ENCODE measurements at places on chromosomes 6 and 20.

DNA sequence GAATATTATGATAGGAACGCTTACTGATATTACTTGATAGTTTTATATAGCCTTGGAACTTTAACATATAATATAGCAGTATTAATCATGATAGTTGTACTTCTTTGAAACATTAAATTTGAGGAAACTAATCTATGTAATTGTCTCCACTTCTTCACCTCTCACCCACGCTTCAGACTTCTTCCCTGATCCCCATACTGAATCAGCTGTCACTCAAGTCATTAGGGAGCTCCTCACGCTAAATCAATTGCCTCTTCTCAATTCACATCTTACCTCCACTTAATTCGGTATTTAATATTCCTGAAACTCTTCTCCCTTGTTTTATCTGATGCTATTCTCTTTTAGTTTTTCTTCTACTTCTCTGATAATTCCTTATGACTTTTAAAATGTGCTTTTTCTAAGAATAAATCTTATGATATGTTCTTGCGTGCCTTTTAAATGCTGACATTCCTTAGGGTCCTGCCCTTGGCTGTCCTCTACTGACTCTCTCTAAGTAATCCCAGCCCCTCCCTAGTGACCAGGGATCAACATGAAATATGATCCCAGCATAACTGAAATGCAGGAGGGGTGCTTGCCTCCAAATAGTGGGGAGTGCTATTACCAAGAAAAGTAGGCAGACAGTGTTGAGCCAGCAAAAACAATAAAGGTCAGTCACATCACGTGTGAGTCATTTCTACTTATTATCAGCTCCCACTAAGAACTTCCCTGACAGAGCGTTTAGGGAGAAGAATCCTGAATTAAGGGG lies 9.9 kb downstream of the ANKRD66 start:
- DNase-seq, result no peak

- DNase-seq, result no peak
Measured at GRCh38 chr20:13251106-13251903, 30.2 kb downstream of the ISM1 start.

GRCh38 chr6:38349795-38350194 lies 289.9 kb downstream of the BTBD9 start:
- DNase-seq, result no peak

DNA sequence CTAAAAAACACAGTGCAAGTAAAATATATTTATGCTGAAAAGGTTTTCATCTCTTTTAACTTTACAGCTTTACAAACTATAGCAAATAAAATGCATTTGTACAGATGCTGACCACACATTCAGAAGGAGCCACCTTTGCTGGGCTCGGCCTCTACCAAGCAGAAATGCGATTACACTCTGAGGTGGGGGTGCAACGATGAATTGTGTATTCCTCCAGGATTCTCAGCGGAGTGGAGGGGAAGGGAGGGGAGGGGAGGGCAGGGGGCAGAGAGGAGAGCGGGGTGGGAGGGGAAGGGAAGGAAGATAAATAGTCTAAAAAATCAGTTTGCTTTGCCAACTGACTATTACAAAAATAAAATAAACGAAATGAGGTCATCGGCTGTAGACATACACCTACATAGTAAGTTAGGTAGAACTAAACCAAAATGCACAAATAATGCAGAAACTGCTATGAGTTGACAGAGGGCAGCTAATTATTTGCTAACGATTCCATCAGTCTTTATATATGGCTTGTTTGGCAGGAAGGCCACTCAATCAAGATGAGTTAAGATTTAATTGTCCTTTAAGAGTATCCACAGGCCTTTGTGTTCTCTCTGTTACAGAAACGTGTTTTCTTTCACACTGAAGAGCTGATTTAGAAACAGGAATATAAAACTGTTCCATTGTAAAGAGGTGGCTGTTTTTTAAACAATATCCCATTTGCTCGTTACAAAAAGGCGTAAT lies 90.1 kb downstream of the TAF4 start:
- no peak for DNase-seq

DNA sequence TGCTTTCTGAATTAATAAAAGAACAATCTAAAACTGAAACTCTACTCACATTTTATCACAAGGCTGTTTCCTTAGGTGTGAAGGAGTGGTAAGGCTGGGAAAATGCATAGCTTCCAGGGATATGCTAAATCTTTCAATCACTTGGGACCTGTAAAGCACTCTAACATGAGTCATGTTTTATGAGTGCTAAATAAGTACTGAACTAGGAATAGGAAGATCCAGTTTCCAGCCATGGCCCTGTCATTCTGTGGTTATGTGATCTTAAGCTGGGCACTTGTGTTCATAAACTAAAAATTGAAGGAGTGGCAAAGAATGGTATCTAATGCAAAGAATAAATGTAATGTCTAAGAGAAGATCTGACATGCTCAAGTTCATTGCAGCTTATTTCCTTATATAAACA lies 6.1 kb upstream of the TMEM200A start:
- DNase-seq, result no peak

DNA sequence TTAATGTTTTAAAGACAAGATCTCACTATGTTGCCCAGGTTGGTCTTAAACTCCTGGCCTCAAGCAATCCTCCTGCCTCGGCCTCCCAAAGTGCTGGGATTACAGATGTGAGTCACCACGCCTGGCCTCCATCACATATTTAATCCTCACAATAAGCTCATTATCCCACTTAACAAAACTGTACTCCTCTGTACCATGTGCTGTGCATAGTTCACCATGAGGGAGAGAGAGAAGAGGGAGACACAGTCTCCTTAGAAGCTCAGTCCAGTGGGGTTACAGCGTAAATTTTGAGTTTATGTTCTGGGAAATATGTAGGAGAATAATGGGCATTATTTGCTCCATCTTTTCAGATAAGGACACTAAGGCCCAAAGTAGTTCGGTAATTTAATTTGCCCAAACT lies 7.9 kb upstream of the CPNE5 start:
- DNase-seq, result no peak

DNA sequence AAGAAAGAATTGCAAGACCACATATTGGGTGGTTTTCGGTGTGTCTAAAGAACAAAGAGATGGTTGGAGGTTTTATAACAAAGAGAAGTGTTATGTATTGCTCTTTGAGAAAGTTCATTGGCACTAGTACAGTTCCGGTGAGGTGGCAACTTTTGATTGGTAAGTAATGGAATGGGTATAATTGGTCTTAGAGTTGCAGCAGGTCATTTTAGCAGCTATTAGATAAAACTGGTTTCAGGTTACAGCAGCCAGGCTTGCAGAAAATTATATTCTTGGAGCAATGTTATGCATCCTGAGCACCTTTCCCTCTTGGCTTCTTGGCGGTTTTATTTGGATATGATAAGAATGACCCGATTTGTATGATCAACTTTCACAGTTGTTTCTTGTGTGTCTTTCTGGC lies 12.3 kb upstream of the SSTR4 start:
- no peak for DNase-seq

GRCh38 chr20:46347841-46348803 lies 39.8 kb upstream of the CDH22 start:
- DNase-seq, result no peak

- no peak for DNase-seq
Measured at GRCh38 chr6:45658400-45658799, 280.7 kb upstream of the SUPT3H start.

DNA sequence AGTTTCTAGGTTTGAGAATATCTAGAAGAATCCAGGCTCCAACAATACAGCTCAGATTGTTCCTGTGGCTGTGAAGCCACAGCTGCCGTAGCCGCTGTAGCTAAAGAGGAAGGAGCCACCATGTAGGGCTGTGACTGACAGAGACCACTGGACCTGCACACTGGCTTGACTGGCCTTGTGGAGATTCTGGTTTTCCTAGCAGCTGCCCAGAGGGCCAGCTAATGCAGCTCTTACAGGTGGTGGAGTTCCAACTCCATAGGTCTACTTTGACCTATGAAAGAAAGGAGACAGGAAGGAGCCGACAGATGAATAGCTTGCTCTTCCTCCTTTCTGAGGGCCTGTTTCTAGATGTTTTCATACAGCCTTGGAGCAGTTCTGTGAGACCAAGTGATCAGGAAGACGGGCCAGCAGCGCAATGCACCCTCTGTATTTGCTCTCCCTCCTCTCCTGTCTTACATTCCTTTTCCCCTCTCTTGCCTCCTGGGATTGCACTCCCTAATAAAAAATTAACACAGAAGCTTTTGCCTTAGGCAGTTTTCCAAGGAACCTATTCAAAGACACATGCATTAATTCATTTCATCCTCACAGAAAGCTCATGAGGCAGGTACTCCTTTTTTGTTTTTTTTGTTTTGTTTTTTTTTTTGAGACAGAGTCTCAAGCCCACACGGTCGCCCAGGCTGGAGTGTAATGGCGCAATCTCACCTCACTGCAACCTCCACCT lies 51.8 kb upstream of the MYB start:
- no peak for DNase-seq

DNA sequence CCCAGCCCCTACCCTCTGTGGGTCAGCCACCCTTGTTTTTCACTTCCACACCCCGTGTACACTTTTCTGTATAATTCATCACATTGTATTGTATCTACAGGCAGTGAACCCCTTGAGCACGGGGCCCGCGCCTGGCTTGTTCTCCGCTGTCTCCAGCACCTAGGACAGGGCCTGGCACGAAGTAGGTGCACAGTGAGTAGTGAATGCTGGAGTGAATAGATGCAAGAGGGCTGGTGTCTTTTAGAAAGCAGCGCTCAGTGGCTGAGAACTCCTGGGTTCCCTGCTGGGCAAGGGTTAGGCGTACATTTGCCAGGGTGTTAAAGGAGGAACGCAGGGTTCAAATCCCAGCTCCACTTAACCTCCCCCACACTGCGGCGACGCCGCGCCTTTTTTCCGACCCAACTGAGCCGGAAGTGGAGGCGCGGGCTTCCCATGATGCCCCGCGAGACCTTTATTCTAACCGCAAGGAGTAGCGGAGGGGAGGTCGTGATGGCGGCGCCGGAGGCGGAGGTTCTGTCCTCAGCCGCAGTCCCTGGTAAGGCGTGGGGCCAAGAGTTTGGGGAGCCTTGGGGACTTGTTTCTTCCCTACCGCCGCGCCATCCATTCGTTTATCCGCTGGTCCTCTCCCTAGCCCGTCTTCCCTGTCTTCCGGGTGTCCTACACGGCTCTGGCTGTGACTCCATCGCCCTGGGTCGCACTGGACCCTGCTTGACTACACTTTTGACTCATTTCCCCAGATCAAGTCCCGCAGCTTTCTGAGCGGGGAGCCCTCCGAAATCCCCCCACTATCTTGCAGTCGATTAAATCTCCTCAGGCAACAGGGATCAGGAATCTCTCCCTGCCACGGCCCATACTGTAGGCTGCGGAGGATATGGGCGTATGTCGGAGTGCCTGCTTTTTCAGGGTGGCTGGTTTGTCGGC lies at the start of gene MAD2L1BP:
Gene MAD2L1BP, plus strand, starts transcription at position 454 of the 921 bp plus-strand sequence. Its CDS starts 36 bp downstream, at position 490.
- DNase-seq, result peak; percentile 76

DNA sequence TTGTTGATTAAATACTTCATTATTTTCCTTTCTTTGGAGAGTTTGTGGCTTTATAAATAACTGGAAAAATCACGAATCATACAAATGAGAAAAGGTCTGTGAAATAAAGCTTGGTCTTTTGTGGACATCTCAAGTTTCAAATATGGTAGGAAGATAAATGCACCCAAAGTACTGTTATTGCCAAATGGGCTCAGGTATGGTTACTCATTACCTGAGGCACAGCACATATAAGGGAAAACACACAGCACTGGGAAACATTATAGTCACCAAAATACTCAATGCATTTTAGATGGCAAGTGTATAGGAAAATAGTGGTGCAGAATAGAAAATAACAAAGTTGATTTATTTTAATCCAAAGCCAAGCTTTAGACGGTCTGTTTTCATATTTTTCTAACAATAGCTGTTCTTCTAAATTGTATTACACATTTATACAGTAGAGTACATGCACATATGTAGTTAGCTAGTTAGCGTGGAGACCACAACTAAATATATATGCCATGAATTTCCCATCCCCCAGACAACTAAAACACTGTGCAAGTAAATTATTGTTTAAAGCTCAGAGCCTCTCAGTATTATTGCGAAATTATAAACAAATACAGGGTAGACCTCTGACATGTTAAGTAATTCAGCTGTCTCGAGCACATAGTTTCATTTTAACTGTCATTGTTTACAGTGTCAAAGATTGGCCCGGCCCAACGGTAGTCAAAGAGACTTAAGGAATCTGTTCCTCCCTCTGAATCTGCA lies 336.0 kb downstream of the SYNE1 start:
- DNase-seq, result no peak

DNA sequence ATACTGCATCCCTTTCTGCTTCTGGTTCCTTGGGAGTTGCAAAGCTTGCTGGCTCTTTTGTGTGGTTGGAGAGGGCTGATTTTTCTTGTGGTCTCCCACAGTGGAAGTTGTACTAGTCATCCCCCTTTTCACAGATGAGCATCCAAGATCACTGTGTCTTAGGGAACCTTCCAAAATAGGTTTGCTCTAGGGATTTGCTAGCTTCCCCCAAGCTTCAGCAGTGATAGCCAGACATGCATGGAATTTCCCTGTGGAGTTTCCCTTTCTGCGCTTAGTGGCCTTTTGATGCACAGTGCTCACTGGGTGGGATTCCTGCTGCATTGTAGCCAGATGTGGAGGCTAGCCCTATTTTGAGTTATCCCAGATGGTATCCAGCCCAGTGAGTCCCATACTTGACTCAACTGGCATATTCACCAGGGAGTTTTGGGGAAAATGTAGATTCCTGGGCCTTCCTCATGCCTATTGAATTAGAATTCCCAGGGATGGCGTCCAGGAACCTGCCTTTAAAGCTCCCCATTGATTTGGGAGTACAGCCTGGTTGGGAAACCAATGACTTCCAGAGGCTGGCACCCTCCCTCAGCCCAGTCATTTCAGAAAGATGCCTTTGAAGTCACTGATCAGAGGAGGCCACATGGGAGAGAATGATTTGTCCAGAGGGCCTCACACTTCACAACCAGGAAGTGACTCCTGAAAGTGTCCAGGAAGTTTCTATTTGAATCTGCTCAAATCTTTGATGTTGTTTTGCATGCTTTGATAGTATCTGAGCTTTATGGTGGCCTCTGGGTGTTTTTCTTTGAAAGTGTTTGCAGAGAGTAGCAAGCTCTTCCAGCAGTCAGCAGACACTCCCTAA lies 25.9 kb downstream of the PPARD start:
- DNase-seq, result no peak

- DNase-seq, result no peak
Measured at GRCh38 chr6:157980288-157981131, 1.2 kb upstream of the SYNJ2 start.
